ENCODE measurements at places on chromosomes 3 and 15. TPM values are rescaled to one million over a fixed set of nuclear protein-coding genes. Genes with fewer than 3 reads are reported as not detected.
A peak's percentile ranks its signal among the peaks of the same experiment; 100 is the strongest.

- no peaks in the 10 kb centered on the region for H3K27me3 ChIP-seq
- H3K27ac ChIP-seq, result no peak overlapping the region
- H3K36me3 ChIP-seq, result no peaks in the 10 kb centered on the region
- peaks cover 17% of the 10 kb centered on the region for H3K4me1 ChIP-seq
- no peak overlapping the region for H3K4me3 ChIP-seq
- DNase-seq, result no peak
These were observed 29.0 kb downstream of the ABHD6 start for GRCh38 chr3:58266577-58266976.

- H3K36me3 ChIP-seq, result no peaks in the 10 kb centered on the region
- no peak for DNase-seq
- no peaks in the 10 kb centered on the region for H3K27me3 ChIP-seq
- no peak overlapping the region for H3K4me3 ChIP-seq
These were observed 99.1 kb upstream of the AGTR1 start for GRCh38 chr3:148598619-148599018.

- peaks cover 5% of the 10 kb centered on the region for H3K27me3 ChIP-seq
- H3K4me1 ChIP-seq, result peaks cover 42% of the 10 kb centered on the region
- H3K27ac ChIP-seq, result peak overlapping the region; percentile 12
- DNase-seq, result peak; percentile 32
- H3K4me3 ChIP-seq, result no peak overlapping the region
These were observed 3.2 kb downstream of the UBE2E2 start for GRCh38 chr3:23206366-23206765.

- H3K4me1 ChIP-seq, result peaks cover 8% of the 10 kb centered on the region
- DNase-seq, result no peak
- no peak overlapping the region for H3K27ac ChIP-seq
- no peaks in the 10 kb centered on the region for H3K36me3 ChIP-seq
These were observed 28.2 kb downstream of the SLCO3A1 start for GRCh38 chr15:91881569-91882297.

- H3K27me3 ChIP-seq, result peaks cover 30% of the 10 kb centered on the region
- no peaks in the 10 kb centered on the region for H3K36me3 ChIP-seq
- no peaks in the 10 kb centered on the region for H3K4me1 ChIP-seq
- no peak for DNase-seq
These were observed 55.6 kb downstream of the TMEM45A start for GRCh38 chr3:100548053-100548452.

GRCh38 chr15:36808411-36809160 lies 229.2 kb downstream of the CDIN1 start:
- no peak overlapping the region for H3K27ac ChIP-seq
- H3K4me3 ChIP-seq, result no peak overlapping the region
- no peak for DNase-seq
- H3K4me1 ChIP-seq, result no peaks in the 10 kb centered on the region
- no peaks in the 10 kb centered on the region for H3K36me3 ChIP-seq

GRCh38 chr3:175731543-175731942 lies 872.4 kb downstream of the NAALADL2 start:
- no peaks in the 10 kb centered on the region for H3K36me3 ChIP-seq
- no peak overlapping the region for H3K27ac ChIP-seq
- no peak overlapping the region for H3K4me3 ChIP-seq

DNA sequence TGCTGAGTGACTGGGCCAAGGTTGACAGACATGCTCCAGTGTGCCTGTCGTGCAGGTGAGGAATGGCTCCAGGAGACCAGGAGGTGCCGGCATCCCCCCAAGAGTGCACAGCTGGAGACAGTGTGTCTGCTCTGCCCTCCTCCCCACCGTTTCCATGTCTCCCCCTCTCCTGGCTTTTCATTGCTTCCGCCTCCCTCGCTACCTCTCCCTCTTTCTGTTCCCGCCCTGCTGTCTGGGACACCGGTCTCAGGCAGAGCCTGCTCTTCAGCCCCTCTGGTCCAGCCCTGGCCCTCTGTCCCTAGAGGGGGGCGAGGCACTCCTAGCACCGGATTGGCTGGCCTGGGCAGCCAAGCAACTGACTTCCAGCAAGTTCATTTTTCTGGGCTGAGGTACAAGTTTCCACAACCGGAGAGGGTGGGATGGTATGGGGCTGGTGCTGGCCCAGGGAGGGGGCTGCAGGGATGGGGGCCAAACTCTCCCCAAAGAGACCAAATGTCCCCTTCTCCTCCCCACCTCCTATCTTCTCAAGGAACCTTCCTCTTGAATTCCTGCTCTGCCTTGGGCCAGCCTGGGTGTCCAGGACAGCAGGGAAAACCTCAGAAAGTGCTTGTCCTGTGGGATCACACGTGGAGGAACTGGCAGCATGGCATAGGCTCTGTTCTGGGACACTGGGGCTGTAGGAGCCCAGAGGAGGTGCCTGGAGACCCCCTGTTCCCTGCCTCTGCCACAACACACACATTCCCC lies 32.6 kb downstream of the PRKCD start:
- H3K4me1 ChIP-seq, result peaks cover 17% of the 10 kb centered on the region
- peaks cover 2% of the 10 kb centered on the region for H3K36me3 ChIP-seq
- no peak for DNase-seq
- no peak overlapping the region for H3K4me3 ChIP-seq
- H3K27me3 ChIP-seq, result no peaks in the 10 kb centered on the region
- no peak overlapping the region for H3K27ac ChIP-seq

Gene FBXO40
- not detected for total RNA-seq

Gene MYZAP
- 0.24 TPM for total RNA-seq

Gene PLSCR4
- total RNA-seq, result not detected

Gene WNT7A
- total RNA-seq, result not detected

Gene EPHB3
- 0.12 TPM for total RNA-seq

Gene BMF
- 25.9 TPM for total RNA-seq

Gene B3GALNT1
- 2.7 TPM for total RNA-seq

Gene DUOX1
- total RNA-seq, result 0.95 TPM
